Mesenteric fat pad (tissue), 1 donor: ENCODE measurements at places on chromosomes 7 and 10. TPM values are rescaled to one million over a fixed set of nuclear protein-coding genes. Genes with fewer than 3 reads are reported as not detected.

Gene TAS2R16
- total RNA-seq: not detected

Gene ODAD2
- 0.22 TPM for total RNA-seq

Gene GNAT3
- not detected for total RNA-seq

Gene EVX1
- 0.13 TPM for total RNA-seq

- no peak for DNase-seq
These were observed 17.1 kb downstream of the DUSP5 start for GRCh38 chr10:110514848-110515247.

- DNase-seq: no peak
These were observed 15.8 kb upstream of the GPR37 start for GRCh38 chr7:124781418-124781817.

Gene ZNF239
- 5.5 TPM for total RNA-seq

Gene NFE2L3
- 2.7 TPM for total RNA-seq

GRCh38 chr7:69780379-69780778 lies 182.1 kb downstream of the AUTS2 start:
- no peak for DNase-seq

GRCh38 chr10:61195211-61195610 lies 251.2 kb upstream of the RHOBTB1 start:
- no peak for DNase-seq

- no peak for DNase-seq
These were observed 6.5 kb upstream of the ADCY1 start for GRCh38 chr7:45567713-45568112.

DNA sequence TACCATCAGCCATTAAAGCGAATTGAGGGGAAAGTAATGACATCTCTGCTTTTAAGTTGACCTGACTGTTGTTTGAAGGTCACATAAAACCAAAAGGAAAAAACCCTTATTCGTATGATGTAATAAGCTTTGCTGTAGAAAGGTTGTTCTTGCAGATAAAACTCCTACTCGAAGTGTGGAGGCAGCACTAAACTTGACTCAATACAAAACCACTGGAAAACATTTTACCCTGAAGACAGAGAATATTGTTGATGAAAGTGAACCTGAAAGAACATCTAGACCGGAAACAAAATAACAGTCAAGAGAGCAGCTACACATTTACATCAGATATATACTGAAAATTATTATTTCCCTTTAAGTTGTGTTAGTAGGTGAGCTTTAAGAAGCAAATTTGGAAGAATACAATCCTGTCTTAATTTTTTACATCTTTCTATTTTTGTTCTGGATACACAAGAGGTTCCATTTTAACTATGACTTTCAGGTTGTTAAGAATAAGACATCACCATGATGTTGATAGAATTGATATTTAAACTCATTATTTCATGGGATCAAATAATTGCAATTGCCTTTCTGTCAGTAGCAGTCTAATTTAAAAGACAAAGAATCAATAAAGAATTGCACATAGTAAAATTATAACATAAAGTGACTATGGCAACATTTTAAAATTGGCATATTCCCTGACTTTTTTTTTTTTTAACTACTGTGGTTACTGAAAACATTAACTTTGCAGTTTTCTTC lies 6.4 kb downstream of the ETV1 start:
- no peak for DNase-seq

Gene IFIT1B
- total RNA-seq: not detected
